ENCODE measurements at places on chromosomes 1 and 21.

GRCh38 chr1:16459352-16459925 is 18.9 kb downstream of the NECAP2 start:
- no peak for DNase-seq

- no peak for DNase-seq
Observed at GRCh38 chr1:196577386-196577785, 30.9 kb downstream of the KCNT2 start.

GRCh38 chr1:228081144-228081543 is 1.4 kb upstream of the ARF1 start:
- DNase-seq: no peak

DNA sequence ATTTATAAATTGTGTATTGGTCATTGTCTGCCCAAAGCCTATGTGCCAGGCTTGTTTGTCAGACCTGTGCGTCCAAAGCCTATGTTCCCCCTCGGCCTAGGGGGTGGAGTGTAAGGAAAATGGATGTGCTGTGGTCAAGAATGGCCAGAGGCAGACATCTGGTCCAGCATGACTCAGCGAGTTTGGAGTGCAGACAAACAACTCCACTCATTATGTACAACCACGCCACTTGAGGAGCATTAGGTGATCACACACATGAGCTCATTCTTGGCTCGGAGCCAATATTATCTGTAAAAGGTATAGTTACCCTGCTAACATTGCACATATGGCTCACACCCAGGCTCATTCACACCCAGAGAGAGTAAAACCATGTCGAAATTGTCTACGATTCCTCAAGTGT is 1047.6 kb upstream of the ADGRL4 start:
- no peak for DNase-seq

- DNase-seq: no peak
Observed at GRCh38 chr1:18949686-18950400, 6.6 kb downstream of the IFFO2 start.

DNA sequence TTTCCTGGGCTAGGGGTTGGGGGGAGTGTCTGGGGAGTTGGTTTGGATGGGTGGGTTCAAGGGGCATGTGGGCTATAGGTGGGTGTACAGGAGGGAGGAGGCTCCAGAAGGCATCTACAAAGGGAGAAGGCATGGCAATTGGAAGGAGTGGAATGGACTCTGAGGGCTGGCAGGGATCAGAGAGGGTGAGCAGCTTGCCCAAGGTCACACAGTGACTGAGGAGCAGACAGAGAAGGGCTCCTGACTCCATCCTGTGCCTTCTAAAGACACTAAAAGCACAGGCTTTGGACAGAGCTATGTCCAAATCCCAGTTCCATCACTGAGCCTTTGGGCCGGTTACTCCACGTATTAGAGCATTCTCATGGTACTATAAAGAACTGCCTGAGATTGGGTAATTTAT is 151.8 kb downstream of the PTPRU start:
- no peak for DNase-seq

GRCh38 chr21:26587736-26588201 is 14.7 kb upstream of the CYYR1 start:
- no peak for DNase-seq

DNA sequence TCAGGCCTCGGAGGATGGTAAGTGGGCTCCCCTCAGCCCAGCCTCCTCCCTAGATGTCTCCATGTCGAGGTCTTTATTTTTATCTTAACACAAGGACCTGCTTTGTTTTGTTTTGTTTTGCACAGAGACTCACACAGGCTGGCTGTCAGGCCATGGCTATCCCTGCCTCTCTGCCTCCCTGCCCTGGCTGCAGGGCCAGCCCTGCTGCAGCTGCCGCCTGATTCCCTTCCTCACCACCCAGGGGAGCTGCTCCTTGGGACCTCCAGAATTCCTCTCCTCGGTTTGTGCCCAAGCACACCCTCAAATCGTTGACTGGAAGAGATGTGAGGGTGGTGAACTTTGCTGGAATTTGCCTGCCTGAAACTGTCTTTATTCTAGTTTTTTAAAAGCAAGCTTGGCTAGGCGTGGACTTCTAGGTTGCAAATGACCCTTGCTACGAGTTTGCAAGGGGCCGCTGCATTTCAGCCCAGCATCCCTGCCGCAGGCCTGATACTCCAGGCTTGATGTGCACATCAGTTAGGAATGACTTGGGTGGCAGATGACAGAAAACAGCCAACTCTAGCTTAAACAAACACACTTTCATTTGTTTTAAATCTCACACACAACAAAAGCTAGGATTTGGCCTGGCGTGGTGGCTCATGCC is 37.1 kb downstream of the WNT9A start:
- DNase-seq: no peak

DNA sequence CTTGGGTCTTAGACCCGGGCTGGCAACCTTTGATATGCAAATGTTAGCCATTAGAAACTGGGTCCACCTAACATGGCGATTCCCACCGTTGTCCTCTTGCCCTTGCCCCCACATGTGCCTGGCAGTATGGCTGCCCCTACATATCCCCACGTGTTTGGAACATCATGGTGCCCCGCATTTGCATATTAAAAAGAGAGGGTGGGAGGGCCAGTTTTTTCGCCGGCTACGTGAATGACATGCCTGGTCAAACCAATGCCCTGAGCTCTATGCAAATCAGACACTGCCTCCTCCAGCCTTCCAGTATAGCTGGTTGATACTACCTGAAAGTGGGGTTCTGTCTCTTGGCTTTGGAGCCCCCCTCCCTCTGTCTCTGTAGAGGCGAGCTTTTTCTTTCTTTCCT is 133.0 kb downstream of the CDC42BPA start:
- no peak for DNase-seq

- no peak for DNase-seq
Observed at GRCh38 chr1:78415165-78415564, 75.6 kb upstream of the PTGFR start.

DNA sequence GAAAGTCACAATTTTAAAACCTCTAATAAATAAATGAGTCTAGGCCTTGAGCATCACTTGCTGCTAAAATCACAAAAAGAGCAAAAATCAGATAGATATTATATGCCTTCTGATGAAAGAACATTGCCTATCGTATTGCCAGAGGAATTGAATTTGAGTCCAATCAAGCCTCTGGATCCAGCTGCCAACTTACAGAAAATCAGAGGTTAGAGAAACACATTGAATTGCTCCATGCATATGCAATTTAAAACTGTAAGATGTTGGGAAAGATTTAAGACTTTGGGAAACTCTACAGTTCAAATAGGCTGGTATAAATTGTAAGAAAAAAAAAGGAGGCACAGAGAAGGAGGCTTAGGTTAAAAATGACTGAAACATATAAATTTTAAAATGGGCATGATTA is 93.5 kb downstream of the TM2D1 start:
- no peak for DNase-seq

- peak; percentile 11 for DNase-seq
Observed at GRCh38 chr1:245500546-245500945, 345.8 kb downstream of the KIF26B start.

DNA sequence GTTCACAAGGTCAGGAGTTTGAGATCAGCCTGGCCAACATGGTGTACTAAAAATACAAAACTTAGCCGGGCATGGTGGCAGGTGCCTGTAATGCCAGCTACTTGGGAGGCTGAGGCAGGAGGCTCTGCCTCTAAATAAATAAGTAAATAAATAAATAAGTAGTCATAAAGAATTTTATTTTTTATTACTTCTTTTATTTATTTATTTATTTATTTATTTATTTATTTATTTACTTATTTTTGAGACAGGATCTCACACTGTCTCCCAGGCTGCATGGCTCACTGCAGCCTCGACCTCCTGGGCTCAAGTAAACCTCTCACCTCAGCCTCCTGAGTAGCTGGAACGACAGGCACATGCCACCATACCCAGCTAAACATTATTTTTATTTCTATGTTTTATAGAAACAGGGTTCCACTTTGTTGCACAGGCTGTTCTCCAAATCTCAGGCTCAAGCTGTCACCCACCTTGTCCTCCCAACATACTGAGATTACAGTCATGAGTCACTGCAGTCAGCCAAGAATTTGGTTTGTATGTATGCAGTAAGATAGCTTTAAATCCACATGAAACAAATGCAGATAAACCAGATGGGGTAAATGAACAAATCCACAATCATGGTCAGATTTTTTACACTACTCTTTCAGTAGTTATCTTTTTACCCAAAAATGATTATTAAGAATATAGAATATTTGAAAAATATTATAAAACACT is 523.3 kb upstream of the RGS18 start:
- no peak for DNase-seq

- DNase-seq: no peak
Observed at GRCh38 chr1:224383218-224383617, 26.5 kb downstream of the CNIH4 start.

DNA sequence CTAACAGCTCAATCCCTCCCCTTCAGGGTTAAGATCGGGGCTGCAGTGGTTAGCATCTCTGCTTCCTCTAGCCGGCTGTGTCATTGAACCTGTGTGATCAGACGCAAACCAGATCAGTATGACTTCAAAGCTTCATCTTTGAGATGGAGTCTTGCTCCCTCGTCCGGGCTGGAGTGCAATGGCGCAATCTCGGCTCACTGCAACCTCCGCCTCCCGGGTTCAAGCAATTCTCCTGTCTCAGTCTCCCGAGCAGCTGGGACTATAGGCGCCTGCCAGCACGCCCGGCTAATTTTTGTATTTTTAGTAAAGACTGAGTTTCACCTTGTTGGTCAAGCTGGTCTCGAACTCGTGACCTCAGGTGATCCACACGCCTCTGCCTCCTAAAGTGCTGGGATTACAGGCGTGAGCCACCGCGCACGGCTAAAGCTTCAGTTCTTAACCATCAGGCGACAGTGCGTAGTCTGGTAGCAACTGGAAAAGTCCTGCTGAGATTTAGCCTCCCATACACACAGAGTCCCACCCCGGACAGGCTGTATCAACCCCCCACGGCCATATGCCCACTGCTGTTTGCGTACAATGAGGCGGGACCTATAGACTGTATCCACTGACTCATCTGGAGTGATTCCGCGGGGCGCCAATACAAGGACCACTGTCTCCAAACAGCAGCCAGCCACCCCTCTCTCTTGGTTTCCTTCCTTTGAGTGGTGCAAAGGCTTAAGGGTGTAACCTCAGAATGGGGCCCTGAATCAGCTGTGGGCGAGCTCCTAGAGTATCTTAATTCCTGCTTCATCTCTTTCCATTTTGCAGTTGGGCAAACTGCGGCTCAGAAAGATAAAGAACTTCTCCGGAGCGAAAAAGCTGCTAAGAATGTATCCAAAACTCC is 23.3 kb downstream of the CELA3A start:
- DNase-seq: peak; percentile 94

Data from Kasumi-1 (cell line).